OCI-LY7 (cell line): ENCODE measurements at places on chromosomes 16 and 17.

GRCh38 chr17:45677770-45678169 lies 106.3 kb upstream of the CRHR1 start:
- DNase-seq, result no peak

GRCh38 chr17:61000911-61001310 lies 323.3 kb downstream of the BCAS3 start:
- DNase-seq, result no peak

GRCh38 chr17:58680038-58680369 lies 11.8 kb downstream of the TEX14 start:
- no peak for DNase-seq

GRCh38 chr17:33145941-33146340 lies 147.2 kb downstream of the ASIC2 start:
- no peak for DNase-seq

- DNase-seq, result no peak
These were observed 6.2 kb downstream of the NT5M start for GRCh38 chr17:17309356-17309755.

DNA sequence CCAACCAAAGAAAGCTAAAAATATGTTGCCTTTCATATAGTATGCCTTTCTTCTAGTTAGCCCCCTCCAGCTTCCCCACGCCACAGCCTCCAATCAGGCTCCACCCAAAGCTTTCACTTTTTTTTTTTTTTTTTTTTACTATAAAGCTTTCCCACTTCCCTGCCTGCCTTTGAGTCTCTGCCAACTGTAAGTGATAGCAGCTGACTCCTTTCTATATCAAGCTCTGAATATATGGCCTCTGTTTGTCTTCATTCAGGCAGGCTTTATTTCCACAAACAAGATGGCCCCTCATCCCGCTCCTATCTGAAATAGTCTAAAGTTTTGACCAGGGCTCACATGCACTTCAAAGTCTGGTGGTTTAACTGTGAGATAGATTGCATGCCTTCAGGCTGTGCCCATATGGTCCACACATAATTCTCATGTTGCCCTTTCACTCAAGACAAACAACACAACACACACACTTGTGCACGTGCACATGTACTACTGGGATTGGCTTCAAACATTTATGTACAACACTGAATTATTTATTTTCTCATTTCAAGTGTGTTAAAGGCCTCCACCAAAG lies 39.8 kb upstream of the DYNLRB2 start:
- no peak for DNase-seq

GRCh38 chr17:19378416-19379360 lies at the start of gene MAPK7:
MAPK7 (plus strand) TSS chr17:19378498; CDS start chr17:19378901, 403 bp downstream.
- no peak for DNase-seq

DNA sequence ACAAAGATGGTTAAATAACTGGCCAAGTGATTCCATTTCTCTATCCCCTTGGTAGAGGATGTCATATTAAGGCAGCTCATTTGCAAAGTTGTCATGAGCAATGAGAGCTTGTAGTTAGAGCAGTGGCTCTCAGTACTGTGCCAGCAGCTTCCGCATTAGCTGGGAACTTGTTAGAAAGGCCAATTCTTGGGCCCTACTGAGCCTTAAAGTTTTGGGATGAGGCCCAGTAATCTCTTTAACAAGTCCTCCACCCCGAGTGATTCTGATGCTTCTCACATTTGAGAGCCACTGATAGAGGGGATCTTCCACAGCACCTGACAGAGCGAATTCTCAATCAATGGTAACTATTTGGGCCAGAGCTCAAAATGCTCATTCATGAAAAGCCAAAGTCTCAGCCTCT lies 20.2 kb upstream of the CCL1 start:
- DNase-seq, result no peak

GRCh38 chr17:17692353-17693252 lies 11.3 kb downstream of the RAI1 start:
- no peak for DNase-seq

DNA sequence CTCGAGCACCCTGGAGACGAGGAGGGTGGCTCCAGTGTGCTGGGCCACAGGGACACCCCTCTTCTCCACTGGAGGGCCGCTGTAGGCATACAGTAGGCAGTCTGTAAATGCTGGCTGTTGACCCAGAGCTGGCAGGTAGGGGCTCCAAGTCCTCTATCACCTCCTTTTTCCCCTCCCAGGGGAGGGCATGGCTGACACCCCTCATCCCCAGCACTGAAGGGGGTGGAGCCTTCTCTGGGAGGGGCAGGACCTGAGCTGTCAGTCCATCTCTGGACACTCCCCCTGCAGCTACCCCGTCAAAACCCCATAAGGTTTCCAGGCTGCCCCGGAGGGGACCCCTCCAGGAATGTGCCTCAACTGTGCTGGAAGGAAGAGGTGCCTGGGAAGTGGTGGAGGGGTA lies 2.4 kb downstream of the KCNJ12 start:
- DNase-seq, result no peak

DNA sequence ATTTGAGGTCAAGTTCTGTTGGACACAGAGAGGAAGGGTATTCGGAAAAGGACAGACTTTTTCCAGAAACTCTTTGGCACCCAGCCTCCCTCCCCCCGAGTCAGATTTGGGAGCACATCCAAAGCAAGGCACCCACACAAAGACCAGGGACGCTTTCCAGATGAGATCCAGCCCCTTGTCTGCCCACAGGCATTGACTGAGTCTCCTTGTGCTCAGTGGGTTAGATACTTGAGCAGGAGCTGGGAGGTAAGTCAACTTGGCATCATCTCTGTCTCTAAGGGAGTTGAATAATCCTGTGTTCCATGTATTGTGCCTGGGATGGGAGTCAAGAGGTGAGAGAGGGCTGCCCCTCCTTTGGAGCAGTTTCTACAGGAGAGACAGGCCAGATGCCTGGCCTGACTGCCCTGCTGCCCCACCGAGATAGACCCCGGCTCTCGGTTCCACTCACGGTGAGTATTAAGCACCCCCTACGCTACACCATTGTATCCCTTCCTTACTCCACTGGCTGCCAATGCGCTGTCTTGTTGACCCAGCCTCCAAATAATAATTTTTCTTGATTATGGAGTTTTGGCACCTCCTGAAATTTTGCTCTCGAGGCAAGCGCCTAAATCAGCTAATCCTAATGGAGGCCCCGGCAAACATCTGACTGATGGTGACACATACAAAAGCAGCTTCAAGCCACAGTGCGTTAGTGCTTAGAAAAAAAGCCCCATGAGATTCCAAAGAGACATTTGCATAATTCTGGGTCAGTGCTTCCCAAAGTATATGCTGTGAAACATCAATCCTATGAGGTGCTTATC lies 29.6 kb upstream of the MAP3K14 start:
- no peak for DNase-seq

- DNase-seq, result no peak
These were observed 13.6 kb upstream of the SLC4A1 start for GRCh38 chr17:44281570-44281969.
